ENCODE measurements at places on chromosomes 7 and 10.

- no peak for DNase-seq
These were observed 716.2 kb downstream of the NXPH1 start for GRCh38 chr7:9149499-9150082.

GRCh38 chr10:10818082-10818481, 199.6 kb upstream of the CELF2 start:
- DNase-seq, result no peak

GRCh38 chr10:91002656-91003055, 81.8 kb upstream of the ANKRD1 start:
- DNase-seq, result no peak

- DNase-seq, result no peak
These were observed 104.1 kb downstream of the AOAH start for GRCh38 chr7:36620166-36620708.

DNA sequence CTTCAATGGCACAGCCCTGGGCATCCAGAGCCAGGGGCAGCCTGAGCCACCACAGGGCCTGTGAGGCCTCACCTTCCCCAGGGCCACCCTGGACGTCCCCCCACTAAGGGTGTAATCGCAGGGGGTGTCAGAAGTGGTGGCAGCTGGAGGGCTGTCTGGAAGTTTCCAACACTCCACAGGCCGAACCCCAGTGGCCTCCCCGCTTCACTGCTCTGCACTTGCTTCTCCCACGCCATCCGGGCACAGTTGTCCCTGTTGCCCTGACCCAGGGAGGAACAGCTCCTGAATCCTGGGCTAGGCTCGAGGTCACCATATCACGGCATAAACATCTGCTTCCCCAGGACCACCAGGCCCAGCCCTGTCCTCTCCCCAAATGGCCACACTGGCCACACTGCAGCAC, 276.6 kb downstream of the MAD1L1 start:
- no peak for DNase-seq

DNA sequence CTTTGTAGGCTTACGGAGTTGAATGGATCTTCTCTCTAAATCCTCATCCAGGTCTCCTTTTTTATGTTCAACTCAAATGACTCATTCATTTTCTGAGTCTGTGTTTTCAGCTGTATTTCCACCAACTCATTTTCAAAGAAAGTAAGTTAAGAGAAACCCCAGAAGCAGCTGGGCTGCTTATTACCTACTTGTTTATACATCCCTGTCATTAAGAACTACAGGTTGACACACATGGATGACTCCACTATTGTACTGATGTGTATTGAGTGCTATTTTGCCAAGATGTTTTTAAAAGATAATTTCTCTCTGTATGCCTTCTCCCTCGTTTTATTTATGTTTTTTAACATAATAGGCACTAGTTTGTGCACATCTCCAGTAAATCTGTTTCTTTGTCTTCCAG, 41.9 kb downstream of the DGKI start:
- DNase-seq, result no peak

- no peak for DNase-seq
These were observed 87.0 kb downstream of the ZNF365 start for GRCh38 chr10:62461120-62461519.

DNA sequence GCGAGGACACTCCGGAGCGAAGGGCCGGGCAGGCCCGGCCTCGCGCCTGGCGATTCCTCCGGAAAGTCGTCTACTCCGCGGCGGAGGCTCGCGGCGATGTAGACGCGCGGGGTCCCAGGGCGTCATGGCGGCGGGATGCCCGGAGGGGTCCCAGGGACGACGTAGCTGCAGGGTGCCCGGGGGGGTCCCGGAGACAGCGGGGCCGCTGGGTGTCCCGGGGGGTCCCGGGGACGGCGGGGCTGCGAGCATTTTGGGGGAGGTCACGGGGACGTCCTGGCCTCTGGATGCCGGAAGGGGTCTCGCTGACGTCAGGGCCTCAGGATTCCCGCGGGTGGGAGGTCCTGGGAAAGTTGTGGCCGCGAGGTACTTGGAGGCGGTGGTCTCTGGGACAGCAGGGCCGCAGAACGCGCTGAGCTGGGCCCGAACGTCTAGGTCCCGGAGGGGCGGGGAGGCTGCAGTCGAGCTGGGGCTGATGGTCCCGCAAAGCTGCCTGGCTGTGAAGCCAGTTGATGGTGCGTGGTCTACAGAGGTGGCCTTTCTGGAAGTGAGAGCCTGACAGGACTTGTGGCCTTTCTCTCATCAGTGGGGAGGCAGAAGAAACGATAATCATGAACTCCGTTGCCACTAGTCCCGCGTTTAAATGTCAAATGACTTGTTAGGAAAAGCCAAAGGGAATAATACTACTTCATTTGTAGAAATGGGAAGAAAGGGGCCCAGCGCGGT, 637 bp downstream of the HSPA14 start:
- no peak for DNase-seq

DNA sequence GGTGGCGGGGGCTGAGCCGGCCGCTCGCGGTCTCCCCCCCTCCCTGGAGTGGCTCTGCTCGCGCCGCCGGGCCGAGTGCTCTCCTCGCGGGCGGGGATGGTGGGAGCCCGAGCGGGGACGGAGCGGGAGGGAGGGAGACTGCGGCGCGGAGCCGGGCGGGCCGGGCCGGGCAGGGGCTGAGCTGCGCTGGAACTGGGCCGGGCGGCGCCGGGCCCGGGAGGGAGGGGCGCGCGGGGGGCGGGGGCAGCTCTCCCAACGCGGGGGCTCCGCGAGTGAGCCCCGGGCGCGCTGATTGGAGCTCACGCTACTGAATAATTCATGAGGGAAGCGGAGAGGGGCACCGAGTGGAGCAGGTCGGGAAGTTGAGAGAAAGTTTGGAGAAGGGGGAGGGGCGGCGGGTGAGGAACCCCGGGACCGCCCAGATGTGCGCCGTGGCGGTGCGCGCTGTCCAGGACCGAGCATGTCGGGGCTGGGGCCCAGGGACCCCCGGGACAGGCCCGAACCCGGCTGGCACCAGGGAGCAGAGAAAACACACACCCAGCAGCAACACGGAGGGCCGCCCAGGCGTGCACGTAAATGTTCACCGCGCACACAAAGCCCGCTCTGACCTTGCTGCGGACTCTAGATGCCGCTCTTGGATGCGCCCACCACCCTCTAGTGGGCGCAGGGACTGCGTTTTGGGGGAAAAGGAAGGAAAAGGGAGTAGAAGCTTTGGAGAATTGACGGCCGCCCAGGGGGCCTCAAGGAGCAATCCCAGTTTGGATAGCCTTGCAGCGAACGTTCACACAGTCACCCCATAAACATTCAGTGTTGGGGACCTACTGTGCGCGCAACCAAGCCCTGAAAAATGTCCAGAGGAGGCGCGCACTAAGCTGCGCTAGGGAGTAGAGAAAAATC, at the start of gene EPHB4:
Gene EPHB4 (minus strand): TSS at position 194 of the 897 bp plus-strand sequence. CDS start 493 bp downstream, outside the sequence.
- DNase-seq, result no peak

GRCh38 chr7:24728503-24729364, 28.5 kb downstream of the GSDME start:
- DNase-seq, result no peak

GRCh38 chr10:86411852-86412560, 45.4 kb upstream of the GRID1 start:
- no peak for DNase-seq

- DNase-seq, result no peak
These were observed 50.4 kb upstream of the PPP2R2D start for GRCh38 chr10:131850383-131850870.

GRCh38 chr7:83338277-83338950, 175.7 kb upstream of the PCLO start:
- DNase-seq, result no peak

DNA sequence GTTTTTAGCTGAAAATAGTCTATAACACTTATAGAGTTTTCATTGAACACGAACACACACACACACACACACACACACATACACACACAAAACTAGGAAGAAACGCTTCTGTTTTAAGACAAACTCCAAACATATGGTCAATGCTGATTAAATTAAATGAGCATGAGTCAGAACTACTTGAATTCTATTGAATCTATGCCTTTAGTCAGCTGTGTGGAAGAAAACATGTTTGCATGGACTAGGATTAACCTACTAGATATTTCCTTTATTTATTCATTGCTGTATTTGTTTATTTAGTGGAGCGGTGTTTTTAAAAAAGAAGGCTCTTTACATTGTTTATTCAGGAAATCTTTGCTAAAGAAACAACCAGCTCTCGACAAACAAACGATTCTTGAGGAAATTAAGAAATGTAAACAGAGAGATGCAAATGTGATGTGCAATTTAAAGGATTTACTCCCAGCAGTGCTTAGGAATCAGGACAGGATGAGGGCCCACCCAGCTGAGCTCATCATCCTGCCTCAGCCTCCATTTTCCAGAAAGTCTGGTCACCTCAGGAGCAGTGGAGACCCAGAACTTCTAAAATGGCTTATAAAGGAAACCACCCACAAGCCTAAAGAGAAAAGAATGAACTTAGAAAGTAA, 83.2 kb downstream of the PDE1C start:
- DNase-seq, result no peak

- DNase-seq, result no peak
These were observed 2.0 kb downstream of the JAZF1 start for GRCh38 chr7:28178599-28178998.

DNA sequence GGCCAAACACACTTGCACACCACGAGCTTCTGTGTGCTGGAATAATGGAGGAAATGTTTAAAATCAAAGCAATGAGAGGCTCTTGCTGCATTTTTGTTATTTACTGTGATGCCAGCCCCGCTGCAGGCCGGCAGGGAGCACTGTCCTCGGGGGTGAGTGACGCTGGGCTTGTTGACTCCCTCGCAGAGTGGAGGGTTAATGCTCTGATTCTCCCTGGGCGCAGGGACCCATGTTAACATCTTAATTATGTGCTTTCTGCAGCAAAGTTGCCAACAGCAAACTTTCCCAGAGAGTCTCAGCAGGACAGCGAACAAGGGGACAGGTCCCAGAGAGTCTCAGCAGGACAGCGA, 22.9 kb downstream of the SCART1 start:
- no peak for DNase-seq

- no peak for DNase-seq
These were observed 8.5 kb upstream of the HK1 start for GRCh38 chr10:69269761-69270160.

DNA sequence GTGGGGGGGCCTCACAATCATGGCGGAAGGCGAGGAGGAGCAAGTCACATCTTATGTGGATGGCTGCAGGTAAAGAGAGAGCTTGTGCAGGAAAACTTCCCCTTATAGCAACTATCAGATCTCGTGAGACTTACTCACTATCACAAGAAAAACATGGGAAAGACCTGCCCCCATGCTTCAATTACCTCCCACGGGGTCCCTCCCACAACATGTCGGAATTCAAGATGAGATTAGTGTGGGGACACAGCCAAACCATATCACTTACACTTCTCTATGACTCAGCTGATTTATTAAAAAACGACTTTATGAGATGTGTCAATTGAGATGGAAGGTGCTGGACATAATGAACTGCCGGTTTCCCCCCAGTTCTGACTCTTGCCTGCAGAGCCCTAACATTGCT, 23.8 kb upstream of the CHN2 start:
- no peak for DNase-seq

GRCh38 chr10:129568583-129569344, 101.7 kb downstream of the MGMT start:
- DNase-seq, result no peak

GRCh38 chr7:92297736-92298135, 52.0 kb downstream of the ANKIB1 start:
- DNase-seq, result no peak

DNA sequence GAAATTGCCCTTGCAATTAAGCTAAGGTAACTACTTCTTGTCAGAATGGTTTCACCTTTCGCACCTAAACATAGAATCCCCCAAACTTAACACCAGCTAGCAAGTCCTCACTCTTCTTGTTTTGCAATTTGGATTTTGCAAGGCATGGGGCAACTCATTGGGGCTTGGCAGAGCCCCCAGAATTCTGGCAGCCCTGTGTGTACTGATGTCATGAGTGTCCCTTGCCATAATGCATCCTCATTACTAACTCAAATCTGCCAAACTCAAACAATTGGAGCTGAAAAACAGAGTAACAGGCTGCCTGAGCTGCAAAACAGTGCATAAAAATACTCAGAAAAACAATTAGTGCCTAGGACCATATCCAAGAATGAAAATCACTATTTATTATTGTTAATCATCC, 7.9 kb upstream of the XPNPEP1 start:
- no peak for DNase-seq

DNA sequence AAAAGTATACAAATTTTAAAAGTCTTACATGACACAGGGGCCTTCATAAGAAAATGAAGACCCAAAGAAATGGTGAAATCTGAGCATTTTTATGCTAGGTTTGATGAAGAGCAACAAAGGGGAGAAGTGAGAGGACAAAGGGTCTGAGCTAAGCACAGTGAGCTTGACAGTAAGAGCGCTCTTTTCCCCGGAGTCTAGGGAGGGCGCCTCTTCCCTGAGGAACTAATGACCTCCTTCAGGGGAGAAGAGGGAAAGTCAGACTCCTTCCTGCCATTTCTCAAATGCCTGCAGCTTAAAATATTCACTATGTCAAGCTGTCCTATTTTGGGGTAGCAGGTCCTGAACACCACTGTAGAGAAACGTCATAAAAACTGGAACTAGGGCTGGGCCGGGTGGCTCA, 18.1 kb upstream of the PAXIP1 start:
- DNase-seq, result no peak

- peak; percentile 63 for DNase-seq
These were observed 66.9 kb upstream of the TFEC start for GRCh38 chr7:116097365-116098009.

- DNase-seq, result no peak
These were observed 18.8 kb downstream of the NRF1 start for GRCh38 chr7:129630341-129630740.

- no peak for DNase-seq
These were observed 115.2 kb upstream of the PITRM1 start for GRCh38 chr10:3287572-3288445.

DNA sequence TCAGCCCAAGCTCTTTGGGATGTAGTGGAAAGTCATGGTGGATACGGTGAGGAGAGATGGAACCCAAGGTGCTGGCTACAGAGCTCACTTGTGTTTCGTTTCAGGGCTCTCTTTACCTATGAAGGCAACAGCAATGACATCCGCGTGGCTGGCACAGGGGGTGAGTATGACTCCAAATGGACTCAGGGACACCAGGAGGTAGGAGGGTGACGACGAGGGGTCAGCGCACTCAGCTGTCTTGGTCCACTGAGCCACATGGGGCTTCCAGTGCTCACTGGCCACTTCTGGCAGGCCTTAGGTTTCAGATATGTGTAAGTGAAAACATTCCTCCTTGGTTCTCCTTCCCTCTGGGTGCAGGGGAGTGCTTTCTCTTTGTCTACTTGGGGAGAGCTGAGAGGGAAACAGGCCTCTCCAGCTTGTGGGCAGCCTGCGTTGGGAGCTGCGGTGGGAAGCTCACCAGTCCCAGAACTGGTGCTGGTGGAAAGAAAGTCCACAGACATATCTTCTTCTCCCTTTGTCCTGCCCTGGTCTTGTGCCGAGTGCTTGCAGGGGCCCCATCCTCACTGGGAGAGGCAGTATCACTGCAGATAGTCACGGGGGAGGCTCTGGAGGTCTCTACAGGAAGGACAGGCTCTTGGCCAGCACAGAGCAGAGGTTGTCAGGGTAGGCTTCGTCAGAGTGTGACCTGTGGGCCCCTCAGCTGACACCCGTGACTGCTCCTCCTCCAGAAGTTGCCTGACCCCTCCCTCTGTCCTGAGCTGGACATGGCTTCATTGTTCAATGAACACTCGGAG, 5.8 kb downstream of the DBNL start:
- no peak for DNase-seq

Data from COLO829 (cell line).